Stimulated activated CD4-positive, alpha-beta T cell treated with anti-CD3 and anti-CD28 coated beads, Interleukin-1b, Interleukin-23, amount 100 ng/mL, for 4 hours (primary cell): ENCODE measurements at places on chromosomes 12 and 14.

DNA sequence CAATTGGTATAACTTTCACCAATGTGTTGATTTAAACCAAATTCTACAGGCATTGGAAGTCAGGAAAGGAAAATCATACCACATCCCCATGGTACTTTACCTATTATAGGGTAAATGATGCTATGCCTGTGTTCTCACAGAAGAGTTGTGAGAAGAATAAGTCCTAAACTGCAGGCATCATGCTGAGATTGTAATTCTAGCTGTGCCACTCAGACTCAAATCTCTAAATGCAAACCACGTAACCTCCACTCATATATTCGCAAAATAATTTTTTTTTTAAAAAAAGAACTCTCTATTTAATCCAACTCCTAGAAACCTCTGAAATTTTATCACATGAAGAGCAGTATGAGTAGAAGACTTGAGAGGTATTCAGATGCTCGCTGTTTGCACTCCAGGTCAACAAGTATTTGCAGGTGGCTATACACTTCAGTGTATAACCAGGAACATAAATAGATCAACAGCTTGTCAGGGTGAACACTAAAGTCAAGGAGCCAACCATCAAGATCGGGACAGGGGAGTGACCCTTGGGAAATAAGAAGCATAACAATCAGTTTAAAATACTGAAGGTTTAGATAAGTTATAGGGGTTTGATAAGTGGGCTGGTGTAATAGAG, 110.1 kb downstream of the SLC25A21 start:
- no peak for DNase-seq

GRCh38 chr12:66885115-66885875, 206.4 kb upstream of the GRIP1 start:
- no peak for DNase-seq

GRCh38 chr14:97644365-97644764, 847.2 kb downstream of the VRK1 start:
- DNase-seq: no peak

GRCh38 chr12:113149361-113150150, at the start of gene CFAP73:
TSS of gene CFAP73 (plus strand) at chr12:113149724. CDS start at chr12:113149858, 134 bp downstream.
- DNase-seq: no peak

GRCh38 chr12:38904537-38905479, 583 bp downstream of the CPNE8 start:
- DNase-seq: no peak

DNA sequence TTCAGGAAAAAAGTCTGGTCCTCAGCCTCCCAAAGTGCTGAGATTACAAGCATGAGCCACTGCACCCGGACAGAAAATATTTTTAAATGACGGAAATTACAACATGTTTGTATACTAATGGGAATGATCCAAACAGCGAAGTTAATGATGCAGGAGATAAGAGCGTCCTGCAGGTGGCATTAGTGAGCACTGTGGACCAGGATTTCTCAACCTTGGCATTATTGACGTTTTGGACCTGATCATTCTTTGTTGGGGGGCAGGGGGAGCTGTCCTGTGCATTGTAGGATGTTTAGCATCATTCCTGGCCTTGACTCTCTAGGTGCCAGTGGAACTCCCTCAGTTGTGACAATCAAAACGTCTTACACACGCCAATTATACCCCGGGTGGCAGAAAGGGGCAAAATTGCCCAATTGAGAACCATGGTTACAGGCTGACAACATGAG, 34.1 kb downstream of the SCFD1 start:
- no peak for DNase-seq

GRCh38 chr12:27383429-27384260, 51.0 kb downstream of the BMAL2 start:
- DNase-seq: peak; percentile 52

GRCh38 chr14:100108840-100109593, 43.8 kb downstream of the EVL start:
- no peak for DNase-seq

GRCh38 chr14:81350344-81351130, 49.6 kb downstream of the STON2 start:
- no peak for DNase-seq

GRCh38 chr14:76194327-76194726, 42.6 kb downstream of the GPATCH2L start:
- DNase-seq: no peak

GRCh38 chr14:24160499-24160849, 591 bp upstream of the IRF9 start:
- DNase-seq: no peak

DNA sequence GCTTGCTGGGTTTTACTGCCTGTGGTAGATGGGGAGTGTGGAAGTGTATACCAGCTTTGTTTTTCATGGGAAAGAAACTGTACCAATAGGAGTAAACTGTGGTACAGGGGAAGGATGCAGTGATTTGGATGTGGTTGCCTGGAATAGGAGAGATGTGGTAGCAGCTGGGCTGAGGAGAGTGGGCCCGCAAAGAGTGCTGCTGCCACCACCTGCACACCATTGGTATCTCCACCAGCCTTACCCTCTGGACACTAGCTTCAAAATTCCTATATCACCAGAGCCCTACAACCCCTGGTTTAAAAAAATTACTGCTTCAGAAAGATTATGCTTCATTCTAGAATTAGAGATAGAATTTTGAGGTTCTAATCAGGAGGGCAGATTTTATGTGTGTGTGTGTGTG, 53.6 kb downstream of the AKAP6 start:
- no peak for DNase-seq

DNA sequence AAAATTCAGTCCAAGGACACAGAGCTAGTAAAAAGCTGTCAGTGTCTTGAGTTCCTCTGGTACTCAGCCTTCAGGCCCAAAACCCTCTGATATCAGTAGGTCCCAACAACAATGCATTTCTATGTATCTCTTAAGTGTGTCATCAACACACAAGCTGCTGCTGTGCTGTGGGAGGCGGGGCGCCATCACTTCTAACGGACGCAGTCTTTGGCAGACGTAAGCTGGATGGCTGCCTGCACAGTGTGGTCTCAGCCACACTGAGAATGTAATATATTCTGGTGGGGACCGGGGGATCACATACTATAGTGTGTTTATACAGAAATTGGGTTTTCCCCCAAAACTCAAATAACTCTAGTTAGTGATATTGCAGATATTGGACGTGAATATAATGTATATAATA, 123.9 kb downstream of the SUDS3 start:
- DNase-seq: no peak

- no peak for DNase-seq
Measured at GRCh38 chr14:72740504-72740961, 153.4 kb downstream of the DPF3 start.

DNA sequence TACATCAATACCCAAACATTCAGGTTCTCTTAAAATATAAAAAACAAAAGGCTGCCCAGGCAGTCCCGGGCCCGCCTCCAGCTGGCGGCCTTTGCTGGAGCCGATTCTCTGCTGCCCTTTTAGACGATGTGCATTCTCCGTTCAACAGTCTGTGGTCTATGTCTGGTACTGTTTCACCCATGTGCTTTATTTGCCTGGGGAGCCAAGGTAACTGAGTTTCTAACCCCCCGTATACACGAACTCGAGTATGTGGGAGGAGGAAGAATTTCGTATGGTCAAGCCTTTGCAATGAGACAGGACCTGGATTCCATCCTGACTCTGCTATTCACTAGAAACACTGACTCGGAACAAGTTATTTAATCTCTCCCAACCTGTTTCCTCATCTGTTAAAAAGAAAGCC, 54.1 kb upstream of the GPR68 start:
- DNase-seq: no peak

DNA sequence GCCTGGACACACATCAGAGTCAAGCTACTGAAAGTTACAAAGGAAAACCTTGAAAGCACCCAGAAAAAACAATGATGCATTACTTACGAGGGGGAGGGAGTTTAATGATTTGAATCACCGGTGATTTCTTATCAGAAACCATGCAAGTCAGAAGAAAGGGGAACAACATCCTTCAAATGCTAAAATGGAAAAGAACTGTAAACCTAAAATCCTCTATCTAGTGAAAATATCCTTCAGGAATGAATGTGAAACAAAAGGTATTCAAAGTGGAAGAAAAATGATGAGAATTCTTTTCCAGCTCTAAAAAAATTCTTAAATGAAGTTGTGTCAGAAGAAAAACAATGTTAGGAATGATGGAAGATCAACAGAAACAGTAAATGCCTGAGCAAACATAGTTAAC, 16.8 kb downstream of the SCAF11 start:
- DNase-seq: no peak

DNA sequence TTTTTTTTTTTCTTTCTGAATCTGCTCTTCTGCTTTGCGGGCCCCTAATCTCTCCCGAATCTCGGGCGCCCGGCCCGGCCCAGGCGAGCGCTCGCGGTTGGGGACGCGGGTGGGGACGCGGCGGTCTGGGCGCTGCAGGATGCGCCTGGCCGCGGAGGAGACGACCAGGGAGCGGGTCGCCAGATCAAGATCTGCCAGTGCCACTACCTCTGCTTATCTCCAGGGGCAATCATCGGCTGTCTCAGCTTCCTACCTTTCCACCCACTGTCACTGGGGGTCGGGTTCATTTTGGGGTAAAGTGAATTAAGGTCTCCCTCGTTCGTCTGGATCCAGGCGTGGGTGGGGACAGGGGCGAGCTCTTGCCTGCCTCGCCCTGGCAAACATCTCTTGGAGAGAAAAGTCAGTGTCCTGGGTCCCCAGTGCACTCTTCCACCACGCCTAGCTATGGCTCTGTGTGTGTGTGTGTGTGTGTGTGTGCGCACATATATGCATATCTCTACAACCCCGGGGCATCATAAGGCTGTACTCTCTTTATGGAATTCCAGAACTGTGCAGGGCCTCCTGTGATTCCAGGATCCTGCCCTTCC, 422.3 kb downstream of the VRK1 start:
- peak; percentile 9 for DNase-seq

- no peak for DNase-seq
Measured at GRCh38 chr14:36320897-36321381, 502 bp upstream of the MBIP start.

GRCh38 chr12:124766727-124767065, 97.0 kb downstream of the SCARB1 start:
- no peak for DNase-seq

GRCh38 chr14:64906022-64906421, 8.2 kb upstream of the CHURC1 start:
- no peak for DNase-seq

- no peak for DNase-seq
Measured at GRCh38 chr12:83920821-83921547, 991.6 kb downstream of the SLC6A15 start.

- DNase-seq: no peak
Measured at GRCh38 chr14:87866116-87866515, 126.9 kb downstream of the GALC start.

- peak; percentile 2 for DNase-seq
Measured at GRCh38 chr14:94423453-94424056, 29.0 kb downstream of the SERPINA11 start.

DNA sequence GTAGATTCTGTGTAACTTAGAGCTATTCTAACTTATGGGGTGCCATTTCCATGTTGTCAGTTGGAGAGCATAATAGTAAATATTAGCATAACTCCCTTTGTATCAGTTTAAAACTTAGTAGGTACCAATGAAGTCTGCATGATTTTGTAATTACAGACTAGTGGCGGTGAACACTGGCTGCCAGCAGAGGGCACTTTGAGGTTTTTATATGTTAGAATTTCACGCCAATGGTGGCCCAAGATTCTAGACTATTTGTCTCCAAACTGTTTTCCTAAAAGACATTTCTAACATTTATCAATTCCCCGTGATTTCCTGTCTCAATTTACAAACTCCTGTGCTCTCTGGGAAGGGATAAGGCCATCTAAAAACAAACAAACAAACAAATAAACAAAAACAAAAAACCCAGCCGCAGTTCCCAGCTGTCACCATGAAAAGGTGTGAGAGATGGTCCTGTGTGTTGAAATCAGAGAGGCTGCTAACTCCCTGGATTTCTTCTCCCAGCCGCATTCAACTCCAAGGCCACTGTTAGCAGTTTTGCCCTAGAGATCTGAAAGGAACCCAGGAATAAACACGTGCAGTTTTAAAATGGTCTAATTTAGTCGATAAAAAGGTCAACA, 57.6 kb downstream of the BRMS1L start:
- peak; percentile 14 for DNase-seq

GRCh38 chr12:88628856-88629509, 48.7 kb upstream of the KITLG start:
- no peak for DNase-seq

DNA sequence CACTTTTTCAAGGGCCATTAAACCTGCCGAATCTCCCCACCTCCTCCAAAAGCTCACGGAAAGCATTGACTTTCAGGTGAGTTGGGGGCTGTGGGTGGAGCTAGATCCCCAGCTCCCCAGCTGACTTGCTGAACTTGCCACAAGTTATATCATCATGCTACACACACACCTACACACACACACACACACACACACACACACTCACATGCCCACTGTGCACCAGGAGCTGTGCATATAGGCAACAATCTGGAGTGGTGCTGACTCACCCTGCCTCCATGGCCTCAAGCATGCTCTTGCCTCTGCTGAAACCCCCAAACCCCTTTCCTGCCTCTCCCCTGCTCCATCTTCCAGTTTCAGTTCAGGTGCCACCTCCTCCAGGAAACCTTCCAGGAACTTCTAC, 26.1 kb downstream of the SERPINA3 start:
- DNase-seq: no peak

- no peak for DNase-seq
Measured at GRCh38 chr12:5748027-5748426, 197.0 kb downstream of the ANO2 start.

- DNase-seq: no peak
Measured at GRCh38 chr12:56119361-56119796, 1.3 kb downstream of the ZC3H10 start.

DNA sequence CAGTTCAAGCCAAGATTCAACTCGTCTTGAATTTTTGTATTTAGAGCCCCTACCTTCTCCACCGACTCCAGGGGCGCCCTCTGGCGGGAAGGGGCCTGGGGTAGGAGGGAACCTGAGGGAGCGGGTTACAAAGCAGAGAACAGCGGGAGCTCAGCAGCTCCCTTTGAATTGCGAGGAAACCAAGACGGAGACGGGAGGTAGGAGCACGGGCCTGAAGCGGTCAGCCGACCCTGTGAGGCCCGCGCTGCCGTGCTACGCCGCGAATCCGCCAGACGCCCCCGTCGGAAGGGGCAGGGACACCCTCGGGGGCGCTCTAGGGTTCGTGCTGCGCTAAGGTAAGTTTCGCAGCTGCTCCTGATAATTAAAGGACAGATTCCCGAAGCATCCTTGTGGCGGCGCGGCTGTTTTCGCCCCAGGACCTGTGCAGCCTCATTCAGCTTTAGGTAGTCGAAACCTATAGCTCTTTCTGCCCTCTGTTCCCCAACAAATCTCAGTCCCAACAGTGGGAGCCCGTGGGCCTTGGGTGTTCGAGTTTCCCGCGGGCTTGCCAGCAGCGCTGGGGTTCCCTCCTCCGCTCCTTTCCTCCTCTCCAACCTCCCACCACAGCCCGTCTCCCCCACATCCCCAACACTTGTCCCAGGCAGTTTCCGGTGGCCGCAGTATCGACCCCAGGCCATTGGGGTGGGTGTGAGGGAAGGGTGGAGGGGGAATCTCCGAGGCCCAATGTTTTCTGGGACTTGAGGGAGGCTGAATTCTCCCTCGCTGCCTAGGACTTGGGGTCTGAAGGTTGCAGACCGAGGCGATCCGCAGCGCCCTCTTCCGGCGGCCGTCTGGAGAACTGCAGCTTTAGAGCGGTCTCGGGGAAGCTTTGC, 5.1 kb upstream of the NKX2-1 start:
- DNase-seq: no peak
